ENCODE measurements at places on chromosomes 16 and 17.

DNA sequence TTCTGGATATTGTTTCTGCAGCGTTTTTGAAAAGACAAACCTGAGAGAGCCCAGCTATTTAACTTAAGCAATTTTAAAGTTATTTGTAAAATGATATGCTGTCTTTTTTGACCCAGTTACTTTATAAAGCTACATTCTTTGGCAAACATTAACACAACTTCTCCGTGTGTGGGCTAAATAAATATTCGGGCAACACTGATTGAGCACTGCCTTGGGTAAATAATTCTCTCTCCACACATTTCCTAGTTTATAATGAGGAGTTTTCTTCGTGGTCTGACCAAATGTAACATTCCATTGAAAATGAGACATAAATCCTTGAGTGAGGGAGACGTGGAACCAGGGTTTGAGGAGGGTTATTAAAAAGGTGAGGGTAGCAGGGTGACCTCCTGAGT, 142.8 kb downstream of the WWOX start:
- no peak for DNase-seq

DNA sequence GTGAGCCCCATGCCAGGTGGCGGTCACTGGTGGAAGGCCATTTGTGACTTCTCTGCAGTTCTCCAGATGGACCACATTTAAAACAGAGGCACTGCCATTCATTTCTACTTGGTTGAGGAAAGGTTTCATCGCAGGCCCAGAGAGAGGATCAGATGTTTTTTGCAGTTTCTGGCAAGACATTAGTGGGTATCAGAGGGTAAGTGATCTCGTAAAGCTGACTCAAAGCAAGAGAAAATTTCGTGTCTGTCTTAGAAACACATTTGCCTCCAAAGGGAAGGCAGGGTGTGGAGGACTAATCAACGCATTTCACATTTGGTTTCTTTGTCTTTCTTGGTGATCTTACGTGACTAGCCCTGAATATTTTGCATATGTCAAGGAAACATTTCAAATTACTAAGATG, 81.8 kb downstream of the PRKCB start:
- no peak for DNase-seq

DNA sequence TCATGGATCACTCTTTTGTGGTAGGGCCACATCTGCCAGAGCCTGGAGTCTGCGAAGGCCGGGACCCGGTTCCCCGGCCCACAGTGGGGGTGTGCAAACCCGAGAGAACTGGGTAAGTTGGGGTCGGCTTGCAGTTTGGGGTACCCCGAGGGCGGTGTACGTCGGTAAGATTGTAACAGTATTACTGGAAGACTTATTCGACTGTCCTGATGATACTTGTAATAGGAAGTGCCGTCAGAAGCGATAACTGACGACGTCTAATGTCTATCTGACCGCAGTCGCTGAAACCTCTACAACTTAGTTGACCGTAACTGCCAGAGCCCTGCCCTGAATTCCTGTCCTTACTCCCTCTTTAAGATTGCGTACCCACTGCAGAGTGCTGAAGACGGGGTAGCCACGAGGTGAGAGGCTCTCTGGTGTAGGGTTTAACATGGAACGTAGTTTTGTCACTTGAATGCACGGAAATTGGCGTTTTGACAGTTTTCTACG, 24.0 kb downstream of the TRPV2 start:
- no peak for DNase-seq

DNA sequence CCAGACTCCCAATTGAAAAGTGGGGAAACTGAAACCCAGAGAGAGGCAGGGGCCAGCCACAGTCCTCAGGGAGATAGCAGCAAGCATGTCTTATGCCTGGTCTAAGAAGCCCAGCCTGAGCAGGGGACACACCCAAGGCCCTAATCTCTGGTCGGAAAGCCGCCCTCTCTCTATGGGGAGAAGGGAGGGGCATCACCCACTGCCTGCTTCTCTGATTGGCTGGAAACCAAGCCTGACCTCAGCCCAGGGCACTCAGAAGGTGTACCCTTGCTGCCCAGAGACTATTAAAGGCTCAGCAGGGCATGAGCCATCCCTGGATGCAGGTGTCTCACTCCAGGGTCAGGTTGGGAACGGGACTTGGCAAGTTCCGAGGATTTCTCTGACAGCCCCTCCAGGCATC, 5.7 kb upstream of the KRT13 start:
- no peak for DNase-seq

DNA sequence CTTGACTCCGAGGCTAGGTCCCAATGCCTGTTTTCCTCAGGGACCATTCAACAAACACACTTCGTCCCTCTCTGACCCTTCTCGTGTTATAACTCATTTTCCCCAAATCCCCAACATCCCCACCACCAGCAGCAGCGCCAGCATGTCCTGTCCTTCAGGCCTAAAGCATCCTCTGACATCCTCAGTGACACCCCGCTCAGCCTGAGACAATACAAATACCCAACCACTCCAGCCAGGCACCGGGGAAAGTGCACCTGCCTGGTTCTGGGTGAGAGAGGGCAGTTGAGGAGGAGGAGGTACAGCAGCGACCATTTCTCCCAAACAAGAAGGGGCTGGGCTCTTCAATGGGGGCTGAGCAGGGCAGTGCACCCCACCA, 4.7 kb downstream of the MNT start:
- DNase-seq: no peak

GRCh38 chr17:30218799-30219198, 16.7 kb downstream of the SLC6A4 start:
- no peak for DNase-seq

GRCh38 chr17:53409588-53409987, 413.1 kb upstream of the KIF2B start:
- no peak for DNase-seq

DNA sequence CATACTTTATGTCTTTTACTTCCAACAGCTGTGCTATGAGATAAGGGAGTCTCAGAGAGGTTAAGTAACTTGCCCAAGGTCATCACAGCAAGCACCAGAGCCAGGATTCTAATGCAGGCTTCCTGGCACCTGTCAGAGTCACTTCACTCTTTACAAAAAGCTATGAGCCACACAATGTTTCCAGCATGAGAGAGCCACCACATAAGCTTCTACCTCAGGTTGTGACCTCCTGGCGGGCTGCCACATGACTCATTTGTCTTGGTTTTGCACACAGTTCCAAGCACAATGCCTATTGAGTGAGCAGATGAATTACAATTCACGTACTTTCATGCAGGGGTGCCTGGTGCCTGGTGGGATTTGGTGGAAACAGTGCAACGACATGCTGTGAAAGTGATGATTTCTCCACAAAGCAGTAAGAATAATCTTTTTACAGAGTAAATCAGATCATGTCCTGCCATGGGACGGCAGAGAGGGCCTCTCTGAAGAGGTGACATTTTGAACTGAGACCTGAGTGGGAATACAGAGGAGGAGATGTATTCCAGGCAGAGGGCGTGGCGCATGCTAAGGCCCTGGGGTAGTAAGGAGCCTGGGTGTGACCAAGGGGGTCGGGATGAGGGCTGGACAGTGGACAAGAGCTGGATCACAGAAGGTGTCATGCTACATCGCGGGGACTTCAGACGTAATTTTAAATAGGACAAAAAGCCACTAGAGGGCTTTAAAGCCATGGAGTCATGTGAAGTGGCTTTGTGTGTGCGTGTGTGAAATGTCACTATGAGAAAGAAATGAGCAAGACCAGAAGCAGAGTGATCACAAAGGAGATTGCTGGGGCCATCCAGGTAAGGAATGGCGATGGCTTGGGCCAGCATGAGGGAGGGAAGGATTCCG, 53.4 kb downstream of the CACNG3 start:
- no peak for DNase-seq

DNA sequence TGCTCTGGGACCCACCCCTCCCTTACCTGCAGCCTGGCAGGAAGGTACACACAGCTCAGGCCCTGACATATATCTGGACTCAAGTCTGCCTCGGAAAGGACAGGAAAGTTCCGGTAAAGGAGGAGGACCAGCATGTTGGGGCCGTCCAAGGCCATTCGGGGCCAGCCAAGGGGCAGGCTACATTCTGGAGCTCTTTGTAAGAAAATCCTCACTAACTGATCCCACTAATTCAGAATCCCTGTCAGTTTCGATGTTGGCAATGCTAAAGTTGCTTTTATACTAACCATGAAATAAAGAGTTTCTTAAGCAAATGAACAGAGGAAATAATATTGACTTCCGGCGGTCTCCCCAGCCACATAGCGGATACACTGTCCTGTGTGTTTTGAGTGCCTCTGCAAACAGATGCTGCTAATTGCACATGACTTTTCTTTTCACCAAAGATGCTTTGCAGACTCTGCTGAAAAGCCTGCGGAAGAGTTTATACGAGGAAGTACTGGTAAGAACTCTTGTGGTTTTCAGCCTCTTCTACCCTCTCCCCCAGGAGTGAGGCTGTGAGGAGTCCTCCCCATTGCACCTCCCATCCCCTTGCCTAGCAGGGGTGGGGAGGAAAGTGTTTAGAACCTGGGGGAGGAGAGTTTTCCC, 54.8 kb downstream of the PLXDC1 start:
- DNase-seq: no peak

All from cerebellar nuclear complex (tissue), 1 donor.